Stimulated activated CD4-positive, alpha-beta T cell treated with anti-CD3 and anti-CD28 coated beads, Interleukin-2, amount 100 ng/mL, for 48 hours (primary cell): ENCODE measurements at places on chromosomes 7 and 10.

DNA sequence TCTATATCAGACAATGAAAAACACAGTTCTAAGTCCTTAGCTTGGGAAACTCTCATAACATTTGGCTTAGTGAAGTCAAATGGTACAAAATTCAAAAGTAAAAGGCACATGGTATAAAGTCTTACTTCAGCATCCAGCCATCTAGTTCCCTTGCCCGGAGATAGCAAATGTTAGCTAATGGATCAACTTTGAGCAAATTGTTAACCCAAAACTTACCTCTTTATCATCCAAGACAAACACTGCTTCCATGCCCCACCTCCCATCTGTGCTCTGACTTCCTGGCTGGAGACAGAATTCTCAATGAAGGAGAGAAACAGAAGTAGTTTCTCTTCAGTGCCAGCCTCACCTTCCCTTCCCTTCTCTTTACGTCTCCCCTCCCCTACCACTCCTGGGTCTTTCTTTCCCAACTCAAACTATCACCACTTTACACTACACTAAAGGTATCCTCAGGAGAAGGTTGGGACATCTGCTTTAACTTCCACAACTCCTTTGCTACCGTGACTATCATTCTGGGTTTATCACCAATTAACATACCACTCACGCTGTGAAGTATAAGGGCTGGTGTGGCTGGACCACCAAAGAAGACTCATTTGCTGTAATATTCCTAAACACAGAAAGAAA is 21.2 kb upstream of the ZNRF2 start:
- no peak for DNase-seq

DNA sequence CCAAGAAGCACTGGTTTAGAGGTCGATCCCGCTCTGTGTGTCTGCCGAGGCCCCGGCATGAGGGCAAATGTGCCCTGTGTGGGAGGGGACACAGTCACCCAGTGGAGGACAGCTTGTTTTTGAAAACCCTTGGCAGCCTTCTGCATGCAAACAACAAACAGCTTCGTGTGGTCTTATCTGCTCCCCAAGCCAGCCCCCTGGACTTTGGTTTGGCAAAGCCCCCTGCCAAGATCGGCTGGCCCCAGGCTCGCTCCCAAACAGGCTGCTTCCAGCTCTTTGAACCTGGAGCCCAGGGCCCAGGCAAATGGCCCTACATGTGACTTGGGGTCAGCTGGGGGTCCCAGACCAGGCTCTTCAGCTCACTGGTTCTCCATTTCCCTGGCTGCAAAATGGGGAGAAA is 2.9 kb downstream of the ELN start:
- no peak for DNase-seq

DNA sequence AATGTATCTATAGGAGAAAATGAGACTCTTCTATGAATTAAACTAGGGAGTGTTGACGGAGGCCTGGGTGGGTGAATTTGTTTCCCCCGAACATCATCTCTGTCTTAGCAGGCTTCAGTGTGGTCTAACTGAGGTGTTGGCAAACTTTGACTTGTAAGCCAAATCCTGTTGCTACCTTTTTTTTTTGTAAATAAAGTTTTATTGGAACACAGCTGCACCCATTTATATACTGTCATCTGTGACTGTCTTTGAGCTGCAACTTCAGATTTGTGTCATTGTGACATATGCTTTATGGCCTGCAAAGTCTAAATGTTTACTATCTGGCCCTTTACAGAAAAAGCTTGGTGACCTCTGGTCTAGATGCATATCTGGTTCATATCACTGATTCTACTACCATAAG is 455.9 kb downstream of the LRMDA start:
- DNase-seq: no peak

DNA sequence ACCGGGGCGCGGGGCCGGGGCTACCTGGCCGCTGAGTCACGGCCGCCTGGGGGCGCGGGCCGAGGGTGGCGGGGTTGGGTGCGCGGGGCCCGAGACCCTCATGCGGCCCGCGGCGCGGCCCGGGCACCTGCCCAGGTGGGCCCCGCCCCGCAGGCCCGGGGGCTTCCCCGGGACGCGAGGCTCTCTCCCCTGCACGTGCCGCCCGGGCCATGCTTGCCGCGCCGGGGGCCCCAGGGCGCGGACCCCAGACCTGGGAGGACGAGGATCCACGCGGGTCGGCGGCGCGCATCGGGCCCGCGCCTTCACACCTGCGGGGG is 402 bp downstream of the MAFK start:
- DNase-seq: no peak

- DNase-seq: no peak
These were observed 20.0 kb downstream of the RBM17 start for GRCh38 chr10:6108631-6109443.

DNA sequence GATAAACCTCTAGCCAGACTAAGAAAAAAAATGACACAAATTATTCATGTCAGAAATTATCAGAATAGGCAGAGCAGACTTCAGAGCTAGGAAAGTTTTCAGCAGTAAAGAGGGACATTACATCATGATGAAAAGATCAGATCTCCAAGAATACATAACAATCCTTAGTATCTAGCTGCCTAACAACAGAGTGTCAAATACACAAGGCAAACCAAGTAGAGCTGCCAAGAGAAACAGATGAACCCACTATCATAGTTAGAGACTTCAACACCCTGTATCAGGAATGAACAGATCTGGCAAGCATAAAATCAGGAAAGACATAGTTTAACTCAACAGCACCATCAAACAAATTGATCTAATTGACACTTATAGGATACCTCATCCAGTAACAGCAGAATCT is 92.3 kb downstream of the NKX6-2 start:
- no peak for DNase-seq

DNA sequence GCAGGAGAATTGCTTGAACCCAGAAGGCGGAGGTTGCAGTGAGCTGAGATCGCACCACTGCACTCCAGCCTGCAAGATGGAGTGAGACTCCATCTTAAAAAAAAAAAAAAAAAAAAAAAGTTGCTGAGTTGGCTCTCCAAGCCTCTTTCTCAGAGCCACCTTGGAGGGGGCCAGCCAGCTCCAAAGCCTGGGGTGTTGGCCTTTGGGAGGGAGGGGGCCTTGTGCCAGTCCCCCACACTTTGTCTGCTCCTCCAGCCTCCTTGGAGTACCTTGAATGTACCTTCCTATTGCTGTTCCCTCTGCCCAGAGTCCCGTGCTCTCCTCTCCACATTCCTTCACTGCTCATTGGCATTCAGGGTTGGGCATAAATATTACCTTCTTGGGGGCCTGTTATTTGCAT is 62.4 kb downstream of the GRK5 start:
- DNase-seq: no peak

DNA sequence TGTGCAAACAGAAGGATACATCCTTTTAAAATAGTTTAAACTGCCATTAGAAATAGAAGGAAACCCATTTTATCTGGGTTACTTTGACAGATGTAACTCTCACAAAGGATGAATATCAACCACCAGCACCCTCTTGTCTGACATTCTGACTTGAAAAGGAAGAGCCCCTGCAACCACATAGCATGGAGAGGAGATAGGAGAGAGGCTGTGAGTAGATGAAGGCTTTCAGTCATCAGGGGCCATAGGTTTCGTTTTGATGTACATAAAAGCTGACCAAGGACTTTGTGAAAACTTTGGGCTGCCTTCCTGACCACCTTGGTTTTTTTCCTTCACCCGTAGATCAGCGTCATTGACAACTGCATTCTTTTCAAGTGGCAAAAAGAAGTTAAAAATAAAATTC is 211.6 kb upstream of the PRPS1L1 start:
- DNase-seq: no peak

DNA sequence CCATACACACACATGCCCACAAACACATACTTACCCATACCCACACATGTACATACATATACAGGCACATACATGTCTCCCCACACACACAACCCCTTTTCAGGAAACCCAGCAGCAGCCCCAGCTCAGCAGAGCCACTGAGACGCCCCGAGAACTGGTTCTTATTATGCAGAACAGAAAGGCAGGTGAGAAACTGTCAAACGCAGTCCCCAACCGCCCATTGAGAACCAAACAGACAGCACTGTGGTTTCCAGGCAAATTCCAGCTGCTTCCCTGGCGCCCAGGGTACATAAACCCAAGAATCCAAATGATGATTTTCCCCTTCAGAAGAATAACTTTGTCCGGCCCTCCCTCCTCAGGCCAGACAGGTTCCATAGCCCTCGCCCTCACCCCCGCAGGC is 366.6 kb upstream of the ZMIZ1 start:
- DNase-seq: no peak

DNA sequence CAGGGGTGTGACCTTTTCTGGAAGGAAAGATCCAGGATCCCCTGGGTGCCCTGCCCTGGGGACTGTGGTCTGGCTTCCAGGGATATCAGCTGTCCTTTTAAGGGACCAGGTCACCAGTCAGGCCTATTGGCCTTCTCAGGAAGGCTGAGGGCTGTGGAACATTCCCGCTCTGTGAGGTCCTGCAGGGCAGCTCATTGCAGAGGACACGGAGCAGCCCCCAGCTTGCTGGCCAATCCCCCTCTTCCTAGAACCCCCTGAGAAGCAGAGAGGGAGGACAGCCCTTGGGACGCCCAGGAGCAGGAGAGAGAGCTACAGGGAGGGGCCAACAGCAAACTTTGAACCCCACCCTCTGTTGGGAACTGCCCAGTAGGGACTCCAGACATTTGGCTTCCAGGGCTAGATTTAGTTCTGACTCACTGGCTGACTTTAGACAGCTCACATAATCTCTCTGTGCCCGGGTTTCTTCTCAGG is 67.9 kb upstream of the COL13A1 start:
- DNase-seq: no peak

DNA sequence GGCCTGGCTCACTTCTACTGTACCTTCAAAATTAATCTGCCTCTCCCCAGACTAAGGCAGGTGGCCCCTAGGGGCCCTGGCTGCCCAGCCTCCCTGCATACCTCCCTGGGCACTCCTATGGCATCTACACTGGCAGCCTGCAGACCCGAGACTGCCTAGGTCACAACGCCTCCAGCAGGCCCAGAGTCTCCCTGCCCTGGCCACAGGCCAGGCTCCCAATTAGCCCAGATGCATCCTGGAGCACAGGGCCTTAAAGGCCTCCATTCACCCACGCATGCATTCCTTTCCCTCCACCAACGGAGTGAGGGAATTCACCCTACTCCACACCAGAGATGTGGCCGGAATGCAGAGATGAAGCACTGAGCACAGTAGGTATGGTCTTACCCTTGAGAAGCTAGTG is 1.9 kb downstream of the CHAT start:
- DNase-seq: no peak

- no peak for DNase-seq
These were observed 119.1 kb upstream of the JCAD start for GRCh38 chr10:30178356-30178964.

DNA sequence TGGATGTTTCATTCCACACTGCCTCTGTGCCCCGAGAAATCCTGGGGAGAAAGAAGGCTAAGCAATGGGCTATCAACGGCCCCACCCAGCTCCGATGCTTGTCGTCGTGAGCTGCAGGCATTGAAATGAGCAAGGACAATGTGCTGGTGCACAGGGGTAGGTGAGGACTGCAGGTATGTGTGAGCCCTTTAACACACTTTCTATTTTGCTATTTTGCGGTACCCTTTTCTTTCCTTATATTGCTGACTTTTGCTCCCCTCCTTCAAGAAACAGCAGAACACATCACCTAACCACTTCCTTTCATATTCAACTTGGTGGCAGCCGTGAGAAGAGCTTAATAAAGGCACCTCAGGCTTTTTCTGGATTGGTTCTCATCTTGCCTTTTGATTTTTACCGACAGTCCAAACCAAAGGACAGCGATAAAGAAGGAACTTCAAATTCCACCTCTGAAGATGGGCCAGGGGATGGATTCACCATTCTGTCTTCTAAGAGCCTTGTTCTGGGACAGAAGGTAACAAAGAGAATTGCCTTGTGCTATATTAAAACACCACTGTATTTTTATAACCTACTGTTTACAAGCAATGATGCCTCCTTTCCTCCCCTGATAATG is 39.2 kb downstream of the AIFM2 start:
- no peak for DNase-seq

DNA sequence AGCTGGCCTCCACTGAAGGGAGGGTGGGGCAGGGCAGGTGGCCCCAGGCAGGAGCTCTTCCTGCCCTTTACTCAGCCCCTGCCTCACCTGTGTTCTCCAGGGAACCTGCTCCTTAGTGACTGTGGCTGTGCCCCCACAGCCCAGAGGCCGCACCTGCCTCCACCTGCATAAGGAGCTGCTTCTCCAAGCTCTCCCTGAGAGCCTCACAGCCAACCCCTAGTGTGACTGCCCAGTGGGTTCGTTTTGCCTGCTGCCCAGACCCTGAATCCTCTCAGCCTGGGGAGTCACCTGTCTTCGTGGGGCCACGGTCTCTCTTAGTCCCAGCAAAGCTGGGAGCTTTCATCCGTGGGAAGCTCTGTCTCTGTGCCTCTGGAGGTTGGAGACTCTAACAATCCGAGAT is 94.4 kb downstream of the GLRX3 start:
- DNase-seq: no peak

- DNase-seq: no peak
These were observed 553.8 kb upstream of the GALNT17 start for GRCh38 chr7:70578131-70578530.

DNA sequence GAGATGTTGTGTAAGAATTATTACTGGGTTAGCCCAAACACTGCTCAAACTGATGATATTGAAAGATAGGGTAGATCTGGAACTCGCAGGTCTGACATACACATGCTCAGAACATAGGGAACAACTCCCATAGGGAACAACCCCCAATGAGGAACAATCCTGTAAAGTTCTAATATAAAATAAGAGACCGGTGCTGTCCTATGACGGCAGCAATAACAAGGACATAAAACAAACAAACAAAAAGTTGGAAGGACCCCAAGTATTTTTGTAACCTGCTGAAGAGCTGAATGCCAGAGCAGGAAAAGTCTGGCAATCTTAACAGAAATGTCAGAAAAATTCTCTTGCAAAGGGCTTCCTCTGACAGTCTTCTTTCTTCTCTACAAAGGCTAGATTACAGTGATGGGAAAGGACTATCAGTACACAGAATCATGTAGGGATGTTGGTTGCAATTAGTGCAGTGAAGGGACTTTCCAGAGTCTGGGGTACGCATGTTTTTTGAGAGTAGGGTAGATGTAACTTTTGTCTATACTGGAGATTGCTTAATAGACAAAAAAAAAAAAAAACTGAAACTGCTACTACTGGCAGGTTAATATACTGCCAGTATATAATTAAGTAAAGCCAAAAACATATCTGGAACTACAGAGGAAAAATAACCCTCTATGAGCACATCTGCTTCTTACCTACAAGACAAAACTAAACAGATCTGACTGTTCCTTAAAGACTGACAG is 35.5 kb downstream of the IDE start:
- no peak for DNase-seq
